HepG2 (cell line): ENCODE measurements at places on chromosomes 11 and 22. TPM values are rescaled to one million over a fixed set of nuclear protein-coding genes. Genes with fewer than 3 reads are reported as not detected.

PDE2A gene
- total RNA-seq, result not detected in 2 replicates

OR10V1 gene
- not detected in 2 replicates for total RNA-seq

DNA sequence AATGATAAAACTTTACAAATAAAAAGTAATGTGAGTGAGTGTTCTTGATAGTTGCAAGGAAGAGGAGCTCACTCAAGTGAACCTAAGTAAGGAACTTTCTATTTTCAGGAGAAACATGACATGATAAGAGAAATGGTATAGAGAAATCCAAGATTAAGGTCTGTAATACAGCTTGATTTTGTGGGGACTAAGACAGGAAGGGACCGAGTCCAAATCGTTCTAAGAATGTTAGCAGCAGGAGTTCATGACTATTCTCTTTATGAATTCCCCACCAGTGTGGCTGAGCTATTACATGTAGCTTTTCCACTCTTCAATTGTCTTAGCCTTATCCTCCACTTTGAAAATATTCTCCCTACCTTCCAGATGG, 698.6 kb upstream of the ARHGAP42 start:
- DNase-seq, result no peak

DNA sequence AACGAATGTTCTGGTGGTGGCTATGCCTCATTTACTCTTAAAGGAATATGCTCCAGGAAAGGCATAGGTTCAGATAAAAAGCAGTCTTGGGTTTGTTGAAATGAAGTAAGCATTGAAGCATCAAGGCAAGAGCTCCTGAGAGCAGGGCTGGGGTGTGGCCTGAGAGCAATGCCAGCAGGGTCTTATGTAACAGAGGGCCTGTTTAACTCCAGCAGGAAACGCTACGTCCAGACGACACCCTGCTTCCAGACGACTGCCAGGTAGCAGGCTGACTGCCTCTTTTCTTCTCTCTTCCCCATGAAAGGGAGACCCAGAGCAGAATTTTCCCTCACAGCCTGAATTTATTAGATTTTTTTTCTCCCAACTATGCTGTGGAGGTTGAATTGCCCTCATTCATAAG, 127.2 kb upstream of the SLC5A12 start:
- no peak for DNase-seq

GRCh38 chr11:115942011-115942410, 437.8 kb upstream of the CADM1 start:
- DNase-seq, result no peak

CLP1 gene
- total RNA-seq, result 24.8 and 41.9 TPM in 2 replicates

GRCh38 chr11:112797648-112798293, 163.4 kb upstream of the NCAM1 start:
- peak; percentile 3 for DNase-seq

PYGM gene
- total RNA-seq, result 0.11 TPM in 1 of 2 replicates, not detected in the other

- peak; percentile 89 for DNase-seq
These were observed 58.3 kb downstream of the MYH9 start for GRCh38 chr22:36329254-36330078.

GRCh38 chr22:43854786-43855271, 7.5 kb downstream of the SULT4A1 start:
- DNase-seq, result no peak

TMEM258 gene
- 164 and 175 TPM in 2 replicates for total RNA-seq

TMEM151A gene
- 0.10 and 0.18 TPM in 2 replicates for total RNA-seq

RTN4RL2 gene
- 0.45 and 1.3 TPM in 2 replicates for total RNA-seq

DNA sequence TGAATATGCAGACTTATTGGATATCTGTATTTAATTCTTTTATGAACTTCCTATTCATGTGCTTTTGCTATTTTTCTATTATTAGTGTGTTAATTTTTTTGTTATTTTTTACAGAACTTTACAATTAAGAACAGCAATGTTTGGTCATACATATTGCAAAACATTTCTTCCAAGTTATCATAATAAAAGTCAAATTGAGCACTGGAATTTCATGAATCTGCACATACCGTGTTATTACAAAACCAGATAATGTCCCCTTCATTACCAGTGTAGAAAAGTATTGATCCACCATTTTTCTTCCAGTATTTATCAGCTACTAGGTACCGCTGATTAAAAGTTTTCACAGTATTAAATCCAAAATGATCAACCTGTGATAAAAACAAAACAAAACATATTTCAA, 40.5 kb downstream of the PRCP start:
- DNase-seq, result no peak

- no peak for DNase-seq
These were observed 159.1 kb upstream of the NECTIN1 start for GRCh38 chr11:119888119-119888518.

MS4A6A gene
- total RNA-seq, result not detected in 2 replicates

TMEM86A gene
- total RNA-seq, result 0.07 TPM in 1 of 2 replicates, not detected in the other

SAA1 gene
- not detected in 2 replicates for total RNA-seq

TCN1 gene
- not detected in 2 replicates for total RNA-seq

DNA sequence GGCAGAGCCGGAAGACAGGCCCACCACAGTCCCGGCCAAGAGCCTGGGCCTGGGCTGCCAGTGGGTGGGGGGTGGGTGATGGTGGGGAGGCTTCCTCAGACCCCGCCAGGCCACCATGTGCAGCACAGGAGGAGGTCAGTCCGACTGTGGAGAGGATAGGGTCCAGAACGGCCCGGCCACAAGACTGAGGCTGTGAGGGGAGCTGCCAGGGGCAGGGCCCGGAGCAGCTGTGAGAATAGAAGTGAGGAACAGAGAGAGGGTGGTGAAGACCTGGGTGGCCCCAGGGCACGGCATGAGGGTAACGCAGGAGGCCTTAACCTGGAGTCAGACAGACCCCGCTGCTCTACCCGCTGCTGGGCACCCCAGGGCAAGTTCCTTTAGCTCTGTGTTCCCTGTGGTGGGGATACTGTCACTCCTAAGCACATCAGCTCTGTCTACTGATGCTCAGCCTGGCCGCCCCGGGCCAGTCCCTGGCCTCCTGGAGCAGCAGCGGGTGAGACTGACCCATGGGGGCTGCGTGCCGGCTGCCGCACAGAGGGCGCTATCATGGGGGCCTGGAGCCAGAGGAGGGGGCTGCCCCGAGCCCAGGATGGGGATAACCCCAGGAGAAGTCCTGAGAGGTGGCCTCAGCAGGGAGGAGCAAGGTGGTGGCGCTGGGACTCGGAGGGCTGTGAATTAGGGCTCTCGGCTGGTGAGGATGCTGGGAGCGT, 1.7 kb downstream of the FERMT3 start:
- no peak for DNase-seq

AMOTL1 gene
- 0.20 and 0.24 TPM in 2 replicates for total RNA-seq

GRCh38 chr11:103051981-103052380, 40.0 kb downstream of the DCUN1D5 start:
- DNase-seq, result no peak

DNA sequence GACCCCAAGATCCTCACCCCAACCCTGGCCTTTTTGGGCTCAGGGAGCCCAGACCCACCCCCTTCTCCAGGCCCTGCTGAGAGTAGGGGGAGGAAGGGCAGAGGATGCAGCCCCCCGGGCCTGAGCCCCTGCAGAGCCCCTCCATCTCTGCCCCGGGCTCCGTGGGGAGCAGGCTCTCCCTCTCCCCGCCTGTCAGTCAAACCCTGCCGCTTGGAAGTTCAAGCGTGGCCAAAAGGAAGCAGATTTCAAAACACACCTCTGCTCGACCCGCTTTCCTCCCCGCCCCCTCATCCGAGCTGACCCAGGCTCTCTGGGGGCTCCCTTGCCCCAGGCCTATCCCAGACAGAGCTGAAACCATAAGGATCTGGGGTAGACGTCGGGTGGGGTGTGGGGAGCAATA, 39.0 kb upstream of the CD82 start:
- DNase-seq, result no peak

CAVIN3 gene
- not detected in 2 replicates for total RNA-seq

GRCh38 chr11:3886985-3887384, 31.5 kb downstream of the STIM1 start:
- peak; percentile 44 for DNase-seq

- DNase-seq, result no peak
These were observed 58.3 kb downstream of the AAMDC start for GRCh38 chr11:77879218-77879617.

- DNase-seq, result no peak
These were observed 114.8 kb downstream of the C11orf58 start for GRCh38 chr11:16853266-16853665.

OR5B17 gene
- total RNA-seq, result not detected in 2 replicates

GRCh38 chr11:117705866-117706265, 91.2 kb downstream of the DSCAML1 start:
- DNase-seq, result no peak

DNA sequence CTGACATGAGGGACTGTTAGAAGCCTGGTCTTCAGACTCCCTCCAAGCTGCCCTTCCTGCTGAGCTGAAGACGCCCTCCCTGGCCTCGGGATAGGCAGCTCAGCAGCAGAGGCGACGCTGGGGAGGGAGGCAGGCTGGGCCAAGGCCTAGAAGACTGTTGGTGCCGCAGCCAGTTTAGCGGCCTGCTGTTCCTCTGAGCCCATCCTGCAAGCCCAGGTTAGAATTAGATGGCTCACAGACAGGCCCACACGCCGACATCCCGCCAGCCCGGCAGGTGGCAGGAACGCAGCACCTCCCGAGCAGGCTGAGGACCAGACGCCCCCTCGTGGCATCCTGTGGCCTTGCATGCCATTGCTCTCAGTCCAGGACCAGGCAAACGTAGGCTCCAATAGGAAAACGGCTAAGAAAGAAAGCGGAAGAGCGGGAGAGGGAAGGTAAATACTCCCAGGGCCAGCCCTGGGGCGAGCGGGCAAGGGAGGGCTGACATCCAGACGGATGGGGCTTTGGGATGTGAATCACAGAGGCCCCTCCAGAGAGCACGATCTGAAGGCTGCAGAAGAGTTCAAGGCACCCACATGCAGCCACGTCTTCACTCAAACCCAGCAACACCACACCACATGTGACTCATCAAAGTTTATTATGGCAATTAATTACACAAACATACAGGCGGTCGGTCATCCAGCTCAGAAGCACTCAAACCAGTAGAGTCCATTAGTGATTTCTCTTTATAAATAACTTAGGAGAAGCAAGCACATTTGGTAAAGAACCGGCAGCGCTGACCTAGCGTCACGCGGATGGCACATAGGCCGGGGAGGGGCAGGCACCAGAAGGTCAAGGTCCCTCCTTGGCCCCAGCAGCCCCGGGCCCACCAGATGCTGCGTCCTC, 27.6 kb downstream of the CD5 start:
- DNase-seq, result peak; percentile 82

MMP8 gene
- total RNA-seq, result not detected in 2 replicates

C11orf86 gene
- total RNA-seq, result 0.11 and 0.17 TPM in 2 replicates

DNA sequence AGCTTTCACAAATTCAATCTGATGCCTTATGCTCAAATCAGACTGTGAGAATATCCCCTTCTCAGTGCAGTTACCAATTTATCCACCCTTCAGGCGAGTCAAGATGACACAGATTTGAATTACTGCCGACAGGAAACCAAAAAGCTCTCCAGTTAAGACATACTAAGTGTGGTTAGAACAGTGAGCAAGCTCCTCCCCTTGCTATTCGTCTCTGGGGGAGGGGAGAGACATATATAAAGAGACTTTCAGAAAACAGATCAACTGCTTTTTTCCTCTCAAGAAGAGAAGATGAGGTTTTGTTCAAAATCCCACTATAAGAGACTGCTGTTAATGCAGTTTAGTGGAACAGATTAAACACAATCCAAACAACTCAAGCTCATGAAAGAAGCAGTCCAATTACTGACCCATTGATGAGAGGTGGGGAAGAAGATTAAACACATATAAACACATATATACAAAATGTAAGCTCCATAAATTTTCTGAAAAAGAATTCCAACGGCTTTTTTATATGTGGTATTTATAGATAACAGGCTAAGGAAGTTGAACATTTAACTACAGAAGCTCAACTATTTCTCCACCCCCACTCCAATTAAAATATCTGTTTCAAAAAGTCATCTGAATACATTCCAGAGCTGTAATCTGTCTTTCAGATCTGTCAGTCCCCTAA, 102.7 kb downstream of the MRTFA start:
- no peak for DNase-seq

GRCh38 chr22:32199341-32199740, 5.5 kb downstream of the RFPL2 start:
- no peak for DNase-seq

FGF19 gene
- not detected in 2 replicates for total RNA-seq

GRCh38 chr11:35856756-35857155, 87.1 kb upstream of the LDLRAD3 start:
- DNase-seq, result no peak

DNA sequence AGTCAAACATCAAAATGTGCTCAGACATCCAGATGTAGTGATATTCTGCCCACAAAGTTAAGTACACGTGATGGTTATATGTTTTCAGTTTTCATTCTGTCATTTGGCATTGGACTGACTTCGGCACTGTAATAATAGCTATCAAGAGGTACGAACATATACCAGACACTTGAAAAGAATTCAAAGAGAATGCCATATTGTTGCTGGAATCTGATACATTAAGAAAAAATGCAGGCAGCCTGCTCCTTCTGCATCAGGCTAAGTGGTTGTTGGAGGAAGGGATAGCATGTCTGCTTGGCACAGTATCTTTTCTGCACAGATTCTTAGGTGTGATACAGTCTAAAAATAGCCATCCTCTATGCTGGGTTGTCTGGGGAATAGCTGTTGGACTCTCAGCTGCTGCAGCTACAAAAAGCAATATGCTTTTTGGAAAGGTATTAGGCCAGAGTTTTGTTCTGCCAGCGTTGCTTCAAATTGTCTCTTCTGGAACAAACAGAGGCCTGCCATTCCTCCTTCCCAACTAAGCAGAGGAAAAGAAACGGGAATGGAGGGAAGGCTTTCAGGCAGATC, 892.6 kb downstream of the TBC1D22A start:
- no peak for DNase-seq

- DNase-seq, result no peak
These were observed 924.4 kb upstream of the TENM4 start for GRCh38 chr11:80365076-80365725.

DNA sequence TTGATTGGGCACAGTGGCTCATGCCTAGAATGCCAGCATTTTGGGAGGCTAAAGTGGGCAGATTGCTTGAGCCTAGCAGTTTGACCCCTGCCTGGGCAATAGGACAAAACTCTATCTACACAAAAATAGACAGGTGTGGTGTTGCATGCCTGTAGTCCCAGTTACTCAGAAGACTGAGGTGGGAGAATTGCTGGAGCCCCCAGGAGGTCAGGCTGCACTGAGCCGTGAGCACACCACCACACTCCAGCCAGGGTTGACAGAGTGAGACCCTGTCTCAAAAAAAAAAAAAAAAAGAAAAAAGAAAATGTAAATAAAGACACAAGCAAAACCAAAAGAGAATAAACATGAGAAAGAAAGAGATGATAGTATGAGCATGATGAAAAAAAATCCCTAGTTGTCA, 802.4 kb upstream of the ANO3 start:
- no peak for DNase-seq

GRCh38 chr11:61701242-61701886, 21.2 kb downstream of the DAGLA start:
- peak; percentile 37 for DNase-seq

OR5B21 gene
- total RNA-seq, result not detected in 2 replicates

GRCh38 chr22:37331034-37331428, 48.7 kb downstream of the CYTH4 start:
- DNase-seq, result no peak
